ENCODE measurements at places on chromosomes 13 and 19. TPM values are rescaled to one million over a fixed set of nuclear protein-coding genes. Genes with fewer than 3 reads are reported as not detected.

INSL3 gene
- total RNA-seq, result not detected

FGF21 gene
- total RNA-seq, result not detected

PDCD2L gene
- total RNA-seq, result 19.8 TPM

CADM4 gene
- 1.2 TPM for total RNA-seq

LILRA5 gene
- not detected for total RNA-seq

C19orf73 gene
- total RNA-seq, result 1.2 TPM

KLK12 gene
- total RNA-seq, result not detected

CDX2 gene
- total RNA-seq, result not detected

OR10H1 gene
- total RNA-seq, result not detected

MFSD12 gene
- 117 TPM for total RNA-seq

GIPR gene
- not detected for total RNA-seq

PTGIR gene
- total RNA-seq, result 3.7 TPM

FAAP24 gene
- 1.9 TPM for total RNA-seq

SIAH3 gene
- total RNA-seq, result under 0.01 TPM

FCAR gene
- not detected for total RNA-seq

CYP2A6 gene
- not detected for total RNA-seq

FPR3 gene
- not detected for total RNA-seq

CYP4F2 gene
- not detected for total RNA-seq

CALR gene
- 1,588 TPM for total RNA-seq

C1QTNF9 gene
- total RNA-seq, result not detected

GPR183 gene
- total RNA-seq, result under 0.01 TPM

SIGLEC5 gene
- not detected for total RNA-seq

CLDN10 gene
- not detected for total RNA-seq

USE1 gene
- 35.5 TPM for total RNA-seq

ZNF579 gene
- 3.8 TPM for total RNA-seq

ZNF284 gene
- 2.9 TPM for total RNA-seq

NKPD1 gene
- 0.44 TPM for total RNA-seq

All from uterine smooth muscle cell (primary cell).